Activated naive CD8-positive, alpha-beta T cell treated with anti-CD3 and anti-CD28 coated beads, Interleukin-2, amount 50 U/mL, for 24 hours (primary cell): ENCODE measurements at places on chromosomes 2 and 18.
A peak's percentile ranks its signal among the peaks of the same experiment; 100 is the strongest.

DNA sequence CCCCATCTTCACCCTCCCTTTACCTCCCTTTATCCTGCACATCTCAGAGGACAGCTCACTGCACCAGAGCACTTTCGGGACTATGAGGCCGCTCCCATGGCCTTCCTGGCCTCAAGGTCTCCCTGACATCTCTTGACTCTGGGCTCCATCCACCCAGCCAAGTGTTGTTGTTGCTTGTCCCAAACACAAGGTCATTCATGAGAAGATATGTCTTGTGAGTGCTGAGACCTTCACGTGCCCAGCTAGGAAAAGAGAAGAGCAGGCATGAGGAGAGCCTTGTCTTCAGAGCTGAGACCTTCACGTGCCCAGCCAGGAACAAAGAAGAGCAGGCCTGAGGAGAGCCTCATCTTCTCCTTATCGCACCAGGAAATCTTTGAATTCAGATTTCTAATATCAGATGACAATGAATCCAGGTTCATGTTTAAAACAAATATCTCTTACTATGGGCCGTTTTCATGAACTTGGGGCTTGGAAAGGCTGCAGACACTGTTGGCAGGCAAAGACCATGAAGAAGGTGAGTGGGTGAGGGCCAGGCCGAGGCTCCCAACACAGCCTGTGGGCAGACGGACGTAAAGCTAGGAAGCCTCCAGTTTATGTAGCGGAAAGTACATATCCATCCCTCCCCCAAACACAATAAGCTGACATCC lies 256.1 kb downstream of the NDUFA10 start:
- DNase-seq: no peak

DNA sequence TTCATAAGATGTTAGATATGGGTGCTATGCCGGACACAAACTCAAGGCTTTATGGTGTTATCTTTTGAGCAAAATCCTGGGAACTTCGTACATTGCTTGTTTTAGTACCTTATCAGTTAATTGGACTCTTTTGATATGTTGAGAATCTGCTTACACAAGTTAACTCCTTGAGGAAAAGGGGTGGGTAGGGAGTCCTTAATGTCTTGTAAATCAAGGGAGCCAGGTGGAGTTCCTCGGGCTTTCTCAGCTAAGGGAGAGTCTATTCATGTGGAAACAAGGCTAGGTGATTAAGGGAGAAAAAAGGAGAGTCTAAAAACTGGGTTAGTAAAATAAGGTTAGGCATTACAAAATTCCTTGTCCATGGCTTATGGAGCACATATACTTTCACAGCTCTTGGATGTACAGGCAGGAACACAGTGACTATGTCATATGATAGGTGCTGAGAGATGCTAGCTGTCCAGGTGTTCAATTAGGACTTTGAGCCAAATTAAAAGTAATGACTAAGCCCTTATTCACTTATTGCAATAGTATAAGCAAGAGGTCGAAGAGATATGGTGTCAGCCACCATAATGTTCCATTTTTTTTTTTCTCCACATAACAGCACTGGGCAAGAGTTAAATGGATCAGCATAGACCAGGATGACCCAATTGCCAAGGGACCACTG lies 59.5 kb upstream of the DYNAP start:
- no peak for DNase-seq

DNA sequence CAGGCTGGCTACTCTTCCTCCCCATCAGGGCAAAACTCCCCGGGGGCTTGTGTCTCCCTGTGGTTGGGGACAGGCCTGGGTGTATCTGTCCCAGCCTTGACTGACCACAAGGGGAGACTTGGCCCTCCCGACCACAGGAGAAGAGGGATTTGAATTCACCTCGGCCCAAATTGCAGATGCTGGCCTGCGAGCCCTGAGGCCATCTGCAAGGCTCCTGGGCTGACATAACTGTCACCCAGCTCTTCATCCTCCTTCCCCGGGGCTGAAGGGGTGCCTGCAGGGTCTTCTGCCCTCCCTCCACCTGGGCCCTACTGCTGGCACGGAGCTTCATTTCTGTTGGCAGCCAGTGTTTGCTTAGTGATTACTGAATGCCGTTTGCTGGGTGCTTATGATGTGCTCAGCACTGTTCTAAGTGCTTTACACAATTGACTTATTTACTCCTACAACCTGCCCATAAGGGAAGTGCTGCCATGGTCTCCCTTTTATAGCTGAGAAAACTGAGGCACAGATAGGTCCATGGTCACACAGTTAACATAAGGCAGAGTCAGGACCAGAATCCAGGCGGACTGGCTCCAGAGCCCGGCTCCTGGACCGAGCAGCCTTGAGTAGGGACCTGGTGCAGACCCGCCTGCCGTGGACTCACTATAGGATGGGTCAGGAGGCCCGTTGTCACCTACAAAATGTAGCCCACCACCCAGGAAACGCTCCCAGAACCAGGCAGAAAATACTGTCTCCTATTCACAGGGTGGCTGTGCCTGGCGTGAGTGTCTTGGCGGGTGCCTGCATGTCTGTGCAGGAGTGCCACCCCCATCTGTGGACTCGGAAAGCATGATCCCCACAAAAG lies 18.9 kb downstream of the STEAP3 start:
- no peak for DNase-seq

GRCh38 chr18:62324181-62324828 lies 805 bp upstream of the TNFRSF11A start:
- DNase-seq: no peak

DNA sequence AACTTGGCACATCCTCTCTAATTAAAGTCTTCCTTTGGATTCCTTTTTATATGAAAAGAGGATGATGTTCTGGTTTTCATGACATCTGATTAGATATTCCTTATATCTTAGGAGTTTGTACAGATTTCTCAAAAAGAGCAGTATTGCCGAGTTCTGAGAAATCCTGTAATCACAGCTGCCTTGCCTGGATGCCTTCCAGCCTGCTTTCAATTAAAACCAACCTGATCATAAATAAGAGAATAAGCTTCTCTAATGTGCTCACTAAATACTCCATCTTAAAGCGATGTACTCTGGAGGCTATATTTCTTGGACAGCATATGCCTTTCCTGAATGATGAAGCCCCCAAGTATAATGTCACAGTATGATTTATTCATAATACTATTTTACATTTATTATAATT lies 1203.8 kb upstream of the PIK3C3 start:
- DNase-seq: no peak

DNA sequence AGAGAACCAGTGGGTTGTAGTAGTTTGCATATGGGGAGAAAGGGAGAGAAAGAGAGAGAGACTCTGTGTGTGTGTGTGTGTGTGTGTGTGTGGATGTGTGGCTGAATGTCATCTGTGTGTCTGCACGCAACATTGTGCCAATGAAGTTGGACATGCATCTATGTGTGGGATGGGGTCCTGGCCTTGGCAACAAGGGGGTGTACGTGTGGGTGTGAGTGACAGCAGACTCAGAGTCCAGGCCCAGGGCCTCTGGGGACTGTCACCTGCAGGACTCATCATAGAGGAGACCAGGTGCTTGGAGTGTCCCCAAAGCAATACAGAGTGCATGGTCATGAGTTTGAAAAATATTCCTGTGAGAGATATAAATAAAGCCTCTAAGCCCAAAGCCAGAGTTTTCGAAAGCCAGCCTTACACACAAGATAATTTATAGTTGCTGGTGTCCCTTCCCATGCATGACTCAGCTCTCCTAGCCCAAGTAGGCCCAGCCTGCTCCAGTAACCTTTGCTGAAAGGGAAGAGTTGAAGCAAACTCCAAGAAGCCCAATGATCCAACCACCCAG lies 59.9 kb downstream of the TNP1 start:
- DNase-seq: no peak

DNA sequence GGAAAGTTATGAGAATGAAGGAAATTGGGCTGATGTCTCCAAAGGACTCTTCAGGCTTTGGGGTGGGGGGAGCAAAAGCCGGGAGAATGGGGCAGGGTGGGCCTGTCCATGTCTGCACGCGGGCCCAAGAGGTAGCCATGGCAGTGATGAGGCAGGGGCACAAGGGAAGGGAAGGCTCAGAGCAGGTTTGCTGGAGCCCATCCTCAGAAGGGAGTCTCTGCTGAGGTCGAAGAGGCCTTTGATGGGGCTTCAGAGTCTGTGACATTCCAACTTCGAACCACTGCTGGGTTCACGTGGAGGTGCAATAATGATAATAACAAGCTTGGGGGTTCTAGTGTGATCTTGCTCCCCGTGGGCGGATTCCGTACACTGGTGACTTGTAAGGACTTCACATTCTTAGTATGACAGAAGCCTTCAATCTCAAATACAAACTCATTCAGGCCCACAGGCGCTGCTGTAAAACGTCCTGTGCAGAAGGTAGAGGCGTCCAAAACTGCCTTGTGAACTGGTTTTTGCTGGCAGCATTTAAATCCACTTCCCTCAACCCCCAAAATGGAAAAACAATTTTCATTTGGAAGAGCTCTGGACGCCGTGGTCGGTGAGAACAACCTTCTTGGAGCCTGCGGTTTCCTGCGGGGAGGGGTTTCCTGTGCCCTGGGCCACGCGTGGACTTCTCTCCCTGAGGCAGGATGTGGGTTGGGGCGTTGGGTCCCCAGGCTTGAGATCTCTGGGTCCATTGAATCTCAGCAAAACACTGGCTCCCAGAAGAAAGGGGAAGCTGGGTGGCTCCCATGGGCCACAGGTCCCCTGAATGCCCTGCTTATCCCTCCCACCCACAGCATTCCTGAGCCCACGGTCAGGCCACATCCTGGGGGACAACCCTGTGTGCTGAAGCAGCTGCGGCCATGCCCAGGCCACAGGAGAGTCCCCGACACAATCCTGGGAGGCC lies 151.0 kb downstream of the TPO start:
- peak; percentile 5 for DNase-seq

GRCh38 chr2:48471048-48471474 lies 58.9 kb upstream of the STON1 start:
- DNase-seq: no peak

- DNase-seq: no peak
Observed at GRCh38 chr2:127621981-127622431, 23.9 kb upstream of the GPR17 start.

DNA sequence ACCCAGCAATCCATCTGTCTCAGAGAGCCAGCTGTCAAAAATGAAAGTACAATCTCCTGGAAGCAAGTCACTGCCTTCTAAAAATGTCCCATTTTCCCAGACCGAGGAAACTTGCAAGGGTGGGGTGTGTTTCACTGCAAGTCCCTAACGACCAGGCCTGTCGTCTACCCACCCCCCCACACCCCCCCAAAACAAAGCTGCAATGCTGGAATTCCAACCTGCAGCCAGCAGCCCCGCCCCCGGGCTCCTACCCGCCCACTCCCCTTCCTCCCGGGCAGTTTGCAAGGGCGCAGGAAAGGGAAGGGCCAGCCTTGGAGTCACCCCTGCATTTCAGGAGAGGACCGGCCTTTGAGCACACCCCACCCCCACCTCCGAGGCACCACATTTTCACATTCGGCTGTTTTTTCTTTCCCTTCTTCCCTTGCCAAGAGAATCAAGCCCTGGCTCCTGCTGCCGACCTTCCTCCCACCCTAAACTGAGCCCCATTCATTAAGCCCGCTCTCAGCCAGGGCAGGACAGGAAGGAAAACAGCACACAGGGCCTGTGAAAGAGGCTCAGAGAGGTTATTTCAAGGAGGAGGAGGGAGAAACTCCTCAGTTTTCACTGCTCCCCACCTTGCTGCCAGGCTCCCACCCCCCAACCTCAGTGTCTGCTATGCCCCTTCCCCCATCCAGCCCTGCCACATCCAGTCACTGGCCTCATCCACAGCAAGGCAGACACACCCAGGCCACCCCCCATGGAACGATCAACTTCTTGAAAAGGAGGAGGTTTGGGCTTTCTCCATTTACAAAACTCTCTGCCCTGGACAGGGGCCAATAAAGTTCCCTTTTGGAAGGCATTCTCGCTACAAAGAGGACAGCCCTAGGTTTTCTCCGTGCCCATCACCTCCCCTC lies 11.3 kb downstream of the SMAD7 start:
- no peak for DNase-seq

DNA sequence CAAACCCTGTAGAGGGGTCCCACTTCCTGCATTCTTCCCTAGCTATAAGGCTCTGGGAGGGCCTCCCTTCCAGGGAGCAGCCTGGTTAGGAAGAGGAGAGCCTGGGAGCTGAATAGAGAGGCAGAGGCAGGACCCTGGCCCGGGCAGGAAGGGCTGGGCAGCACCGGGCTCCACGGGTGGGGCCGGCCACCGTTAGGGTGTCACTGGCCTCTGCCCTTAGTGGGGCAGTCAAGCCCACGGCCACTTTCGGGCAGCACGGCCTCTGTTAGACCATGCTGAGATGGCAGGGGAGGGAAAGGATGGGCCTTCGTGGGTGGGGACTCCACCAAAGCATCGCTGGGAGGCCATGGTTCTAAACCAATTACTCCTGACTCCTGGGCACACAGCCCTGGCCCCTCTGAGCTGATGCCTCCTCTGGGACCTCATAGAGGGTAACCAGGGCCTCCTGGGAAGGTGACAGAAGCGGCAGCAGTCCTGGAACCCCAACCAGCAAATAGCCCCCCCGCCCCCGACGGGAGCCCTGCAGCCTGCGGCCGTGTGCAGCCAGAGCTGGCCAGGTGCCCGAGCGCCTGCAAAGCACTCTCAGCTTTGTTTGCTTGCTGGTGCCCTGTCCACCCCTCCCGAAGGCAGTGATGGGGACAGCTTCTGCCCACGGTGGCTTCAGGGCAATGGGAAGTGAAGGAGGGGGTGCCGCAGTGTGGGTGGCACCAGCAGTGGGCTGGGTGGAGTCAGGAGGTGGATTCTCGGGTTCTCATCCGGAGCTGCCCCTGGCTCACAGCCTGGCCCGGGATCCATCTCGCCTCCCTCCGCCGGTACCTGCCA lies 16.3 kb upstream of the HPCAL1 start:
- no peak for DNase-seq

DNA sequence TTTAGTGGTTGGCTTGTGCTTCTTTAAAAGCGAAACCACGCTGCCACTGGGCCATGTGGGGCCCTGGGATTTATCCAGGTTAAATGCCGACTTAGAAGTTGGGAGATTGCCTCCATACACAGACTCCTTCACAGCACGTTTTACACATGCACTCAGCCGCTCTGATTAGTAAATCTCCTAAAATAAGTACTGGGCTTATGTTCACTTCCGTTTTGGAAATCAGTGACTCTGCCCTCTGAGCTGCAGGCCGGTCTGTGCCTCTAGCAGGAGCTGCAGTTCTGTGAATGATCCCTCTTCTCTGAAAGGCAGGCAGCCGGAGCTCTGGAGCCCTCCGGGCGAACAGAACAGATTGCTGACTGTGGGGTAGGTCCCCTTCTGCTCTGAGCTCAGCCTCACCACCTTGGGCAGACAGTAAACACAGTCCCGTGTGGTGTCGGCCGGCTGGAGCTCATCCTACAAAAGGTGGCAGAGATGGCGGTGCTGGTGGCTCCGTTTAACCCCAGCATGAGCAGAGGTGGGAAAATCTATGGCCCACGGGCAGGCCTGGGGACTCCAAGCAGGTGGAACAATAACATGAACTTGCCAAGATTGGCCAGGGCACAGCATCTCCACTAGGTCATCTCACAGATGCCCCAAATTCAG lies 9.8 kb upstream of the RAB17 start:
- no peak for DNase-seq
